ENCODE measurements at places on chromosomes 4 and X.

DNA sequence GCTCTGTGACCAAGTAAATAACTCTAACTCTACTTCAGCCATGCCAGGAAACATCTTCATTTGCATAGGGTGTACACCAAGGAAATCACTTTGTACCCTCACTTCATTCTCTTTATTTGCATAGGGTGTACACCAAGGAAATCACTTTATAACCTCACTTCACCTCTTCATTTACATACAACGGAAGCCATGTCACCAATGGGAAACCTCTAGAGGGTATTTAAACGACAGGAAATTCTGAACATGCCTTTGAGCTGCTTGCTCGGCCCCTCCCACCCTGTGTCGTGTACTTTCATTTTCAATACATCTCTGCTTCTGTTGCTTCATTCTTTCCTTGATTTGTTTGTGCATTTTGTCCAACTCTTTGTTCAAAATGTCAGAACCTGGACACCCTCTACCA is 848.1 kb upstream of the FRG1 start:
- no peak for DNase-seq

- DNase-seq: no peak
Observed at GRCh38 chr4:138305050-138305449, 62.9 kb upstream of the SLC7A11 start.

GRCh38 chr4:36164900-36165630 is 79.2 kb downstream of the ARAP2 start:
- DNase-seq: no peak

DNA sequence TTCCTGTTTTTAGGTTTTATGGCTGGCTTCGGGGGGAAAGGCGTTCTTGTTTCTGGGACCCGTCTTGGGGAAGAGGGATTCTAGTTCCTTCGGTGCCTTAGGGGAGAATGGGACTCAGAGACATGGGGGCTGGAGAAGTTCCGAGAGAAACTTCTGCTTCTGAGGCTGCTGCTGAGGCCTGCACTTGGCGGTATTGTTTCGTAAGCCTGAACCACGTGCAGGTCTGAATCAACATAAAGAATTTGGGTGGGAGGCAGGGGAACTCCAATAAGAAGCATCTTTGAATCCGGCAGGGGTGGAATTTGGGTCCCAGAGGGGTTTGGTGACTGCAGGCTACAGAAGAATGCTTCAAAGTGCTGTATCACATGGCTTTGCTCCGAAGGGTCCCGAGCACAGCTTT is 15.1 kb downstream of the XG start:
- DNase-seq: no peak

DNA sequence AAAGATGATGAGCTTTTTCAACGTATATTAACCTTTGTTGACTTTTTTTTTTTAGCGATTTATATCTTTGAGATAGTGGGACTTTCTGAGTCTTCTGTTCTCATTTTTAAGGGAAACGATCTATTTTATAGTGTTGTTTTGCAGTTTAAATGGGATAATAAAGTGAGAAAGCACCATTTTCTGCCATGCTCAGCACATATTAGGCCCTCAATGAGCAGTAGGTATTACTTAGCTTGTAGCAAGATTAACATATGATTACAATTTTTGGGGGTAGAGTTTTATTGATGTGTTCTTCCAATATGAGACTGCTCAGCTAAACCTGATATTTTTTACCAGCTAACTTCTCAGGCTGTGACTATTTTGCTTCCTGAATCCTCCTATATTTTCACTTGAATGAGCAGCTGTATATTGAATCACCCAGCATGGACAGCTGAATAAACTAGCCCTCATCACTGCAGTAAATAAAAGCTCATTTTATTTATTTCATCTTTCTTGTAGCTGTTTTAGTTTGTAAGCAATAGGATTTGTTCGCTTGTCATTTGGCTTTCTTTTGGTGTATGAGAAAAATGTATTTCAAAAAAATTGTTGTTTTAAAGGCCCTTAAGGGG is 43.7 kb downstream of the UGT8 start:
- DNase-seq: no peak

- no peak for DNase-seq
Observed at GRCh38 chr4:42152507-42153504, at the start of gene BEND4. BEND4 (minus strand) TSS chr4:42152655; CDS start chr4:42152143, 512 bp downstream.

- DNase-seq: peak; percentile 32
Observed at GRCh38 chr4:140252141-140252741, 98.3 kb upstream of the MAML3 start.

GRCh38 chr4:87093443-87094123 is 126.8 kb downstream of the KLHL8 start:
- peak; percentile 79 for DNase-seq
